Ovary (tissue), 10 donors: ENCODE measurements at places on chromosomes 1 and 21. TPM values are rescaled to one million over a fixed set of nuclear protein-coding genes. Genes with fewer than 3 reads are reported as not detected.

GRCh38 chr1:54579337-54579781 lies 31.3 kb downstream of the ACOT11 start:
- H3K4me1 ChIP-seq: peaks cover 26% of the 10 kb centered on the region
- H3K4me3 ChIP-seq: no peak overlapping the region
- no peaks in the 10 kb centered on the region for H3K36me3 ChIP-seq
- no peak for DNase-seq

- peaks cover 2% of the 10 kb centered on the region for H3K4me1 ChIP-seq
- no peak for DNase-seq
- no peaks in the 10 kb centered on the region for H3K27me3 ChIP-seq
These were observed 6.4 kb downstream of the IFNAR2 start for GRCh38 chr21:33236013-33236686.

DNA sequence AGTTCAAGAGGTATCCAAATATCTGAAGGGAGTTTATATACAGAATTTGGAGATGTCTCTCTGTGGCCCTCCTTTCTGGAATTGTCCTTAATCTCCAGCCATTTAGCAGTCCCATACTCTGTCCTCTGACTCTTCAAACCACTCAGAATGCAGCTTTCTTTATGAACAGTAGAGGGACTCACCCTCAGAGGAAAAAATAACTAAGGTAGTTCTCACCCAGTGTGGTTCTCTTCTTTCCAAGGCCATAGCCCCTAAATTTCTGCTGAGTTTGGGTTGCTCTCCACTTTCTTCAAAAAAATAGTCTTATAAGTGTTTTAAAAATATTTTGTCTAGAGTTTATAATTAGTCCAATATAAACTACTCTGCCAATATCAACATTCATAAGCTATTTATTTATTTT lies 369.7 kb downstream of the MATN1 start:
- no peak for DNase-seq
- H3K27me3 ChIP-seq: no peaks in the 10 kb centered on the region
- no peaks in the 10 kb centered on the region for H3K36me3 ChIP-seq
- H3K4me3 ChIP-seq: no peak overlapping the region

GRCh38 chr1:244497805-244498204 lies 36.7 kb downstream of the CATSPERE start:
- H3K27ac ChIP-seq: no peak overlapping the region
- H3K4me3 ChIP-seq: no peak overlapping the region
- no peak for DNase-seq

DNA sequence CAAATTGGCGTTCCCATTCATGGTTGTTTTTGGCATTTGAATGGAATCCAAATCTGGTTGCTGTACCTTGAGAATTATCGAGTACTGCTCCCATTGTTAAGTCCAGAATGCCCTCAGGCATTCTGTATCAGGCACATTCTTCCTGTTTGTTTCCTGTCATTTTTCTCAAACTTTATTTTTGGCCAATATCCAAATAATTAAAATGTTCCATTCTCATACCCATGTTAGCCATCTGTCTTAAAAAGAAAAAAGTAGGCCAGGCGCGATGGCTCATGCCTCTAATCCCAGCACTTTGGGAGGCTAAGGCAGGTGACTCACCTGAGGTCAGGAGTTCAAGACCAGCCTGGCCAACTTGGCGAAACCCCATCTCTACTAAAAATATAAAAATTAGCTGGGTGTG lies 29.3 kb upstream of the SHISA4 start:
- no peaks in the 10 kb centered on the region for H3K27me3 ChIP-seq
- no peaks in the 10 kb centered on the region for H3K4me1 ChIP-seq
- no peak overlapping the region for H3K4me3 ChIP-seq

GRCh38 chr1:229070168-229070567 lies 200.7 kb upstream of the RAB4A start:
- DNase-seq: no peak
- H3K4me1 ChIP-seq: no peaks in the 10 kb centered on the region
- no peaks in the 10 kb centered on the region for H3K36me3 ChIP-seq
- no peak overlapping the region for H3K27ac ChIP-seq
- no peaks in the 10 kb centered on the region for H3K27me3 ChIP-seq

The SPRR1A gene
- not detected for total RNA-seq

DNA sequence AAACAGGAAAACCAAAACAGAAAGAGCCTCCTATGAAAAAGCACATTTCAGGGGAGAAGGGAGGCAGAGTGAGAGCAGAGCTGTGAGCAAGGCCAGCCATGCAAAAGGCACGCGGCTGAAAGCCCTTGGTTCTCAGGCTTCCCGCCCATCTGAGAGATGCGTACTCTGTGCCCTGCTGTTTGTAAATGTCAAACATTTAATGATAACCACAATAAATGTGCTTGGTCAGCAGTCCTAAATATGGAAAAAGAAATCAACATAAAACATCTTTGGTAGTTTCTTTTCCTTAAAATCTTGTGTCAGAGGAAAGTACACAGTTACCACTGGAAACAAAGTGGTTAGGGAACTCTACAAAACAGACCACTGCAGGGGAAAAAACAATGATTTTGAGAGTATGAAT lies 283.1 kb downstream of the DSCAM start:
- no peaks in the 10 kb centered on the region for H3K36me3 ChIP-seq
- no peaks in the 10 kb centered on the region for H3K27me3 ChIP-seq
- H3K4me1 ChIP-seq: no peaks in the 10 kb centered on the region
- no peak overlapping the region for H3K4me3 ChIP-seq
- H3K27ac ChIP-seq: no peak overlapping the region
- no peak for DNase-seq

The MSTO1 gene
- 51.3 TPM for total RNA-seq

- no peak overlapping the region for H3K27ac ChIP-seq
- peak overlapping the region; percentile 92 for H3K4me3 ChIP-seq
- no peaks in the 10 kb centered on the region for H3K27me3 ChIP-seq
- DNase-seq: no peak
- peaks cover 6% of the 10 kb centered on the region for H3K4me1 ChIP-seq
These were observed 1.4 kb downstream of the GPR161 start for GRCh38 chr1:168135116-168135920.

DNA sequence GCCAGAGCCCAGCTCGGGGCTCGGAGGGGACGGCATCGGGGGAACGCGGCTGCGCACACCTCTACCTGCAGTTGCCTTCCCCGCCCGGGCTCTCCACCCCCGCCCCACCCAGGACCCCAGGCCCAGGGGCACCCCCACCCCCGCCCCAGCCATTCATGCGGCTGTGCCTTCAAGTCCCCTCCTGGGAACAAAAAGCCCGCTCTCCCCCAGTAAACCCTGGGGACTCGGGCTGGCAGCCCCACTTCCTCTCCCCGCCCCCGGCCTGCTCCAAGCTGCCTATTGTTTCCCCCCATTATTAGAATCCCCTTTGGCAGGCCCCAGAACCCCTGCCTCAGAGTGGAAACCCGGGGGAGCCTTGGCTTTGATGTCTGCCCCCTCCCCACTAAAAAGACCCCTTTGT lies 18.0 kb downstream of the MEGF6 start:
- no peaks in the 10 kb centered on the region for H3K36me3 ChIP-seq
- no peak overlapping the region for H3K4me3 ChIP-seq
- H3K4me1 ChIP-seq: peaks cover 4% of the 10 kb centered on the region
- H3K27ac ChIP-seq: no peak overlapping the region

- DNase-seq: no peak
- H3K27ac ChIP-seq: no peak overlapping the region
- H3K36me3 ChIP-seq: no peaks in the 10 kb centered on the region
- H3K4me1 ChIP-seq: no peaks in the 10 kb centered on the region
- no peak overlapping the region for H3K4me3 ChIP-seq
These were observed 433.6 kb downstream of the PTPRU start for GRCh38 chr1:29669912-29670311.

The PROK1 gene
- total RNA-seq: 39.4 TPM

DNA sequence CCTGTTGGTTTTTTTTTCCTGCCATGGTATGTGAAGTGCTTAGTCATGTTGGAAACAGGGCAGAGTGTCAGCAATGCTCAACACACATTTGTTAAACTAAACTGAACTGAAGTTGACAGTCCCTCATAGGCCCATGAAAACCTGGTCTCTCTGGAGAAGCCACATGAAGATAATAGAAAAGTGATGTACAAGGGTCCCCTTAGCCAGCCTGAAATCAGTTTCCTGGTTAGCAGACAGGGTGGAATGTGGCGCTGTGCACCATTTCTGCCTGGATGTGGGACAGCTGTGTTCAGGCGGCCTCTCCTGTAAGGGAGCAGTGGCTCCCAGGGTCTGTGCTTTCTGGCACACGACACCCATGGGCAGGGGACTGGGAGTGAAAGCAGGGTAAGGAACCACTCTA lies 9.9 kb upstream of the CHI3L1 start:
- H3K36me3 ChIP-seq: no peaks in the 10 kb centered on the region
- DNase-seq: no peak
- H3K4me3 ChIP-seq: no peak overlapping the region
- no peaks in the 10 kb centered on the region for H3K27me3 ChIP-seq
- no peaks in the 10 kb centered on the region for H3K4me1 ChIP-seq

GRCh38 chr1:156943756-156944155 lies 23.3 kb downstream of the LRRC71 start:
- no peaks in the 10 kb centered on the region for H3K4me1 ChIP-seq
- H3K4me3 ChIP-seq: no peak overlapping the region
- no peaks in the 10 kb centered on the region for H3K27me3 ChIP-seq
- no peaks in the 10 kb centered on the region for H3K36me3 ChIP-seq
- no peak for DNase-seq

- H3K27me3 ChIP-seq: no peaks in the 10 kb centered on the region
- no peak for DNase-seq
- no peaks in the 10 kb centered on the region for H3K36me3 ChIP-seq
- no peak overlapping the region for H3K27ac ChIP-seq
- H3K4me3 ChIP-seq: no peak overlapping the region
- H3K4me1 ChIP-seq: no peaks in the 10 kb centered on the region
These were observed 93.6 kb downstream of the CRYAA start for GRCh38 chr21:43262427-43262826.

DNA sequence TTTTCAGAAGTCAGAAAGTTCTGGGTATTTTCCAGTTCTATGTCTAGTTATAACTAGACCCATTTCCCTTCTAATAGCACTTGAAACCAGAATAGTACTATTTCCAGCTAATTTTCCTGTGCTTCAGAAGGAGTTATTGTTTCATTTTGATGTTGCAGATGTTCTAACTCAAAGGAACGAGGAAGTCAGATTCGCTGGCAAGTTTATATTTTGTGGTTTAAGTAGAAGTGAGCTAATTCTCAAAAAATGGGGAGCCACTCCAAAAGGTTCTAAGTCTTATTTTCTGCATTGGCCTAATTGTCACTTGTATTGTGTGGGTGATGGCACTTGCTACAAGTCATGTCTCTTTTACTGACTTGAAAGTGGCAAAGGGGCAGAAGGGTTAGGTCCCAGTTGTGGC lies 18.1 kb downstream of the CCDC185 start:
- no peaks in the 10 kb centered on the region for H3K27me3 ChIP-seq
- no peak overlapping the region for H3K4me3 ChIP-seq
- H3K4me1 ChIP-seq: no peaks in the 10 kb centered on the region
- H3K36me3 ChIP-seq: no peaks in the 10 kb centered on the region

The NPL gene
- total RNA-seq: 26.0 TPM

The GNPAT gene
- total RNA-seq: 29.0 TPM

DNA sequence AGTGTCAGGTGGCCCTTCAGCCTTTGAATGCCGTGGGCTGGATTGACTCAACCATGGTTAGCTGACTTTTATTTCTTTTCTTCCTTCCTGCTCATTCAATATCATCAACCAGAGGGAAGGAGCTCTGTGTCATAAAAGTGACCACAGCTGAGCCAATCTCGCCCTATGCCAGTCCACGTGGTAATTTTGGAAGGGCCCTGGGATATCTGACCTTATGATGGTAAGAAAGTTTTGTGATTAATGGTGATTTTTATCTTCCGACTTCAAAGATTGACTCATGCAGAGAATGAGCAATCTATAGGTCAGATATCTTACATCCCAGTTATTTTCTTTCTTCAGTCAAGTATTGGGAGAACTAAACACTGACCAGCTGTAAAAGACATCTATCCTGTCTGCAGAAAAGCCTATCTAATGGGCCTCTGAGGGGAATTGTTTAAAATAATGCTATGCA lies 170.3 kb downstream of the ZC3H11B start:
- no peak overlapping the region for H3K4me3 ChIP-seq
- H3K4me1 ChIP-seq: peaks cover 2% of the 10 kb centered on the region
- no peaks in the 10 kb centered on the region for H3K27me3 ChIP-seq
- no peaks in the 10 kb centered on the region for H3K36me3 ChIP-seq
- DNase-seq: no peak

- H3K4me1 ChIP-seq: no peaks in the 10 kb centered on the region
- H3K4me3 ChIP-seq: no peak overlapping the region
- no peak for DNase-seq
- H3K27me3 ChIP-seq: no peaks in the 10 kb centered on the region
These were observed 32.6 kb downstream of the CFH start for GRCh38 chr1:196684476-196684875.

DNA sequence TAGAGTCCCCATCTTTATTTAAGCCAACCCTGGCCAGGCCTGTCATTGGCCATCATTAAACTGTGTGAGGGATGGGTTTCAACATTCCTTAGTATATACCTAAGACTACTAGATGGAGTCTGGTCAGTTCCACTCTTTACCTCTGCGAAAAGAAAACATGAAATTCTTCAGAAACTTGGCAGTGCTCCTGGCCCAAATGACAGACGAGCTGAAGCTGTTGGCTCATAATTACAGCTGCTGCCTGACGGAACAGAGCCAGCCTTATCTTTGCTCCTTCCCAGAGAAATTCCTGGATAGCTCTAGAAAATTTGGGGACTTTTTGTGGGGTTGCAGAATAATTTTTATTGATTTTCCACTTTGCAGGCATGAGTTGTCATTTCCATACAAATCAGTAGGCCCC lies 30.4 kb downstream of the NPHS2 start:
- H3K27ac ChIP-seq: no peak overlapping the region
- H3K4me1 ChIP-seq: no peaks in the 10 kb centered on the region
- H3K4me3 ChIP-seq: no peak overlapping the region
- no peaks in the 10 kb centered on the region for H3K27me3 ChIP-seq
- no peak for DNase-seq

DNA sequence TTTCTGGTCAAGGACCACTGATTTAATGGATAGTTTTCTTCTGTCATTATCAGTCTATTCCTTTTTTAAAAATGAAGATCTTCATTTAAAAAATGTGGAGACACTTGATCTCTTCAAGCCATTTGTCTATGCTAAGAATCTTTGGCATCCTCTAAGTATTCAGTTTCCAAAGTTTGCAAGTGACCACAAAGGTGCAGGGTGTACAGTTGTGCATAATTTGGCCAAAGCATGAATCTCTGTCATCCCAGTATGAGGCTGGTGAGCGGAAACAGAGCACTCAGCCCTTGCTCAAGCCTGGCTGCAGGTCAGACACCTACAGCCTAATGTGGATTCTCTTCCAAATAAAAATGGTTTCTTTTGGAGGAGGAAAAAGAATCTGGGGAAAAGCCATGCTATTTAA lies 19.8 kb downstream of the PARP1 start:
- no peaks in the 10 kb centered on the region for H3K4me1 ChIP-seq
- no peak overlapping the region for H3K27ac ChIP-seq
- no peak overlapping the region for H3K4me3 ChIP-seq
- no peaks in the 10 kb centered on the region for H3K36me3 ChIP-seq
- DNase-seq: no peak
- no peaks in the 10 kb centered on the region for H3K27me3 ChIP-seq

The HRNR gene
- total RNA-seq: not detected

The CELA2B gene
- not detected for total RNA-seq

DNA sequence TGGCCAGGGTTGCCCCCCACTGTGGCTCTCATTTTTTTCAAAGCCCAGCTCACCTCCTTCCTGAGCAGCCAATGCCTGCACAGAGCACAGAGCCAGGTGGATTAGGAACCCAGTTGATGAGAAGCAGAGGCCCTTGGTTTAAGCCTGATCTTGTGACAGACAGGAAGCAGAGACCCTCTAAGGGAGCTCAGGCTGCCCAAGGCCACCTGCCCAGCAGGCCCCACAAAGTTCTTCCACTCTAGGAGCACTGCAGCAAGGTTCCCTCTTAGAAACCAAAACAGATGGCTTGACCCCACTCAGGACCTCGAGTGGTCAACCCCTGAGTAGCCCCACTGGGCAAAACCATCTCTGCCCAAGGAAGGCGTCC lies 25.5 kb upstream of the PRSS38 start:
- H3K4me1 ChIP-seq: peaks cover 28% of the 10 kb centered on the region
- no peaks in the 10 kb centered on the region for H3K27me3 ChIP-seq
- DNase-seq: no peak
- H3K4me3 ChIP-seq: no peak overlapping the region
